HT1080 (cell line): ENCODE measurements at places on chromosomes 6 and 20. TPM values are rescaled to one million over a fixed set of nuclear protein-coding genes. Genes with fewer than 3 reads are reported as not detected.

Gene POU5F1
- not detected in 2 replicates for total RNA-seq

Gene KCNK17
- not detected in 2 replicates for total RNA-seq

Gene SCGN
- total RNA-seq = not detected in 2 replicates

Gene RNF182
- total RNA-seq = 6.3 and 8.2 TPM in 2 replicates

Gene TP53TG5
- not detected in 2 replicates for total RNA-seq

Gene PTGIS
- 0.02 TPM in 1 of 2 replicates, not detected in the other for total RNA-seq

Gene OR2B6
- not detected in 2 replicates for total RNA-seq

DNA sequence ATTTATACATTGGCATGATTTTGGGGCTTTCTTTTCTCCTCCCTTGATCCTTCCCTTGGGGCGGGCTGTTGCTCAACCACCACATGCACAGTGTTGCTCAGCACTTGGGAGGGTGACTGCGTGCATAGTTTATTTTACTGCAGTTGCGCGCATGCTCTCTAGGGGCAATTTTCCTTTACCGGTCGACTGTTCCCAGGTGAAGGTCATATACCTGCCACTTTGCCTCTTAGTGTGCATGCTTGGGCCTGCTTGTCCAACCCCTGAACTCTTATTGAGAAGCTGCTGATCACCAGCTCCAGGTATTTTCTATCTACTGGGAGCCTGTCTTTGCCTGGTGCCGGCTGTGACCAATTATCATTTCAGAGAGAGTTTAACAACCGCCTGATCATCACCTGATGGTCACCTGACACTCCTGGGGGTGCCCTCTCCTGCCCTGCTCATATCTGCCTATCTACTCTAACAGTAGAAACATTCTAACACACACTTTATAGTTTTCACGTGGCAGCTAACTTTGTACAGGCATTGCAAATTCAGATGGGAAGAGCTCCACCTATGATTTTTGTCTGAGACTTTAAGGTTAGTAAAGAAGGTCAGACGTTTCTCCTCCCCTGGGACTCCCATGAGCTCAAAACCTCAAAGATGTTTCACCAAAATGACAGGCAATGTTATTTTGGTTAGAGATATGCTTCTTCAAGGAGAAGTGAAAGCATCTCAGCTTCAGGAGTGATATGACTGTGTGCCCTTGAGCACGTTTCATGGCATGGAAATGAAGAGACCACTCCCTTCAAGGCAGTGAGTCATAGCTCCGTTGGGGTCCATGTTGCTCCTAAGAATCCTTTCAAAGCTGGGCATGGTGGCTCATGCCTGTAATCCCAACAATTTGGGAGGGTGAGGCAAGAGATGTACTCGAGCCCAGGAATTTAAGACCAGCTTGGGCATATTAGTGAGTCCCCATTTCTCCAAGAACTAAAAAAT lies 227.5 kb upstream of the MYLIP start:
- DNase-seq = peak; percentile 7

GRCh38 chr6:125818772-125819260 lies 28.1 kb downstream of the NCOA7 start:
- DNase-seq = no peak

DNA sequence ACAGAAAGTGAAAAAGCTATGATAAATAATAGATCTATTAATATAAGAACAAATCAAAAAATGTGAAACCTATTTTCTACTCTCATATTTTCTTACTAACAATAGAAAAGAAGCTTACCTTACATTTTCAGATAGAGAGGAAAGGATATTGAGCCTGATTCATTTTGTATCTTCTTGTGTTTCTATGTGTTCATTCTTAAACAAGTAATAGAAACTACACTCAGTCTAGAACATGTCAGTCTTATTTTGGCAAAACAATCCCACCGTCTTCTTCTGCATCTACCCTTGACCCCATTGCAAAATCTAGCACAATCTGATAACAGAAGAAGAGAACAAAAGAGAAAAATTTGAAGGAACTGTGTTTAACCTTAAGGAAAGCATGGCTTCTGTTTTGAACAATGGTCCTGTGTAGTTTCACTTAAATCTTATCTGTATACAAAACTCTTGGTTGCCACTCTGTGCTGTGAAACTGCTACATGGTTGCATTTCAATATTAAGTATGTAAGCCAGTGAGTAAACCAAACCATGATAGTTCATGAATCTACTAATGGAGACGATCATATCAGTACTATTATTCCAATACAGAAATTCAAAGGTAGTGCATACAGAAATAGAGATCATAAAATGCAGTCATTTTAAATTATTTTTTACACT lies 69.5 kb upstream of the LGSN start:
- DNase-seq = no peak

GRCh38 chr6:51908243-51908642 lies 179.2 kb downstream of the PKHD1 start:
- DNase-seq = no peak

GRCh38 chr20:53227523-53227922 lies 255.4 kb downstream of the TSHZ2 start:
- no peak for DNase-seq

DNA sequence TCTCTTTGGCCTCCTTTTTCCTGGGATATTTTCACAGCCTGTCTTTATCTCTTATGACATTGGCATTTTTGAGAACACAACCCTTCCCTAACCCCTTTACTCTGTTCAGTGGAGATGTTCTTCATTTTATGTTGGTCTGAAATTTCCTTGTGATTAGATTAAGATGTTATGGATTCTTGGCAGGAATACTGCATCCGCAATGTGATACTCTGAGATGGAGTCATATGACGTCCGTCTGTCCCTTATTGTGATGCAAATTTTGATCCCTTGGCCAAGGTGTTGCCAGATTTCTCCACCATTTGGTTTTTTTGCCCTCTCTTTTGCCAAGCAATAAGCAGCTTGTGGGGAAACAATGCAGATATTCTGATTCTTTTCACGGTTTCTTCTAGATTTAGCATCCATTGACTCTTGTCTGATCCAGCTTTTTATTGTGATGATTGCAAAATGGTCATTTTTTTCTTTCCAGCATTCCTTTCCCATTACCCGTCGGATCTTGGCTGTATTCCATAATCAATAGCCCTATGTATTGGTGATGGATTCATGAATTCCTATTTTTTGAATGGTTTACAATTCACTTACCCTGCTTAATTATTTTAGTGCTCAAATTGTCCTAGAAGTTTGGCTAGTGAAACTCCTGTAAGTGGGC lies 85.1 kb downstream of the NCOA3 start:
- DNase-seq = no peak

DNA sequence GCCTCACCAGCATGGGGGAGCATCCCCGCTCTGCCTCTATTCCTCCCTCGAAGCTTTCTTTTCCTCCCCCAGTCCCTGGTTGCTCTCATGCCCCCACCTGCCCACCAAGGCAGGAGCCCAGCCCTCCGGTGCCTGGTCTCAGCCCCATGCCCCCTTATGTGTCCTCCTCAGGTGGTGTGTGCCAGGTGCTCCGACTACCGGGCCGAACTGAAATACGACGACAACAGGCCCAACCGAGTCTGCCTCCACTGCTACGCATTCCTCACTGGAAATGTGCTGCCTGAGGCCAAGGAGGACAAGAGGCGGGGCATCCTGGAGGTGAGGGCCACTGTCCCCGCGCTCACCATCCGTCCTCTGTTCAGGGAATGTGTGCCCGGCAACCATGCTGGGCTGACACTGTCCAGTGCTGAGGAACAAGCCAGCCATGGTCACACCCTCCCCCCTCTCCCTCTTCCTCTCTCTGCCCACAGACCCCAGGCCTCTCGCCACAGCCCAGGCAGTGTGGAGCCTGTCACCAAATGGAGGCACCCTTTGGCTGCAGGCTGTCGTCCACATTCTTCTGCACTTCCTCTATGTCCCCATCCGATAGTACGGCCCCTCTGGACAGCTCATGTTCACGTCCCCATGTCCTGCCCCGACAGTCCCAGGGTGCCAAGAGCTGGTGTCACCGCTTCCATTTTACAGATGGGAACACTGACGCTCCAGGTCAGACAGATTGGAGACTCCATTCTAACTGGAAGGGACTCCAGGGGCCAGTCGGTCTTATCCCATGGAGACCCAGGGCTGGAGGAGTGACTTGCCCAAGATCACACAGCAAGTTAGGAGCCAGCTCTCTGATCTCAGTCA lies 20.4 kb downstream of the FGD2 start:
- no peak for DNase-seq

GRCh38 chr6:109722564-109723254 lies 31.6 kb downstream of the FIG4 start:
- no peak for DNase-seq

GRCh38 chr20:19784511-19785172 lies 26.6 kb downstream of the RIN2 start:
- peak; percentile 93 for DNase-seq

DNA sequence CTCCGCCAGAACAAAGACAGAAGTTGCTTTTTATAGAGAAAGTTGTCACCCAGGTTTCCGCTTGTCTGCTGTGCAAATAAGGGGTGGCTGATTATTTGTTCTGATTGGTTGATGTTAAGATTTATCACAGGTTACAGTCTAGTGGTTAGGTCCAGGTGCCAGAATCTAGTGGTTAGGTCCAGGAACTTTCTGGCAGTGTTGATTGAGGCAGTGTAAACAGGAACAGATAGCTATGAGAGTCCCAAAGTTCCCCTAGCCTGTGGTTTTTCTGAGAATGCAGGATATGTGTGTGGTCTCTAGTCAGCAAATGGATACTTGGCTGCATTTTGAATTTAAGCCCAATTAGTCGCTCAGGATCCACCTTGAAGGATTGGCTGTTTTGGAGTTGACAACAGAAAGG lies 148.0 kb downstream of the TMEM200A start:
- DNase-seq = peak; percentile 85

- peak; percentile 91 for DNase-seq
Measured at GRCh38 chr6:14732844-14733757, 512.8 kb upstream of the JARID2 start.

GRCh38 chr6:162344646-162345010 lies 382.9 kb downstream of the PRKN start:
- no peak for DNase-seq

DNA sequence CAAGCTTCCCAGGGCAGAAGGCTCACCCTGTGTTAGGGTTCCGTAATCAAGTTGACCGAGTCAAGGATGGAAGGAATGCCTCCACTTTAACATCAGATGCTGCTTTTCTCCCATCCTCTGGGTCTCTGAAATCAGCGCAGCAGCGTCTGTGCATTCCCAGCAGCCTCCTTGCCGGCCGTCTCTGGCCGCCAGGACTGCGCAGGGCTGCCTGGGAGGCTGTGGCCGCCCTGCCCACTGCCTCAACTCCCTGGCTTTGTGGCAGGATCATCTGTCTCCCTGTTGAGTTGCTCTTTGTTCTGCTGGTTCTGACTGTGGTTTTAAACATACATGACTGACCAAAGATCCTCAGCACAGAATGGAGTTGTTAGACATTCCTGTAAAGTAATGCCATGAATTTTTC lies 56.5 kb downstream of the DLL1 start:
- DNase-seq = no peak

- DNase-seq = peak; percentile 2
Measured at GRCh38 chr6:128417698-128418097, 102.7 kb downstream of the PTPRK start.
